ENCODE measurements at places on chromosomes 5 and 9.

DNA sequence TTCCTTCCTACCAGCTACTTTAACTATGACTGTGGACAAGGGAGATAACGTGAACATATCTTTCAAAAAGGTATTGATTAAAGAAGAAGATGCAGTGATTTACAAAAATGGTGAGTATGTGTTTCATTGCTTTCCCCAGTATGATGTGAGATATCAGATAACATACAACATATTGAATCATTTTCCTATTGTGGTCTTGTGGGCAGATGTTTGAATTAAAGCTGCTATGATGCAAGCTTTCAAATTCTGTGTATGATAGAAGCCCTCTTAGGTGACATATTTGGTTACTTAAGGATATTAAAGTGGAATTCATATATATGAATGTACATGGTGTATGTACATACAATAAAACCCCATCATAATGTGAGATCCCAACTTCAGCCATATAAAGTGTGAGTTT lies 59.5 kb downstream of the TEK start:
- DNase-seq, result no peak

GRCh38 chr5:181246276-181247049 lies 2.8 kb upstream of the RACK1 start:
- DNase-seq, result no peak

DNA sequence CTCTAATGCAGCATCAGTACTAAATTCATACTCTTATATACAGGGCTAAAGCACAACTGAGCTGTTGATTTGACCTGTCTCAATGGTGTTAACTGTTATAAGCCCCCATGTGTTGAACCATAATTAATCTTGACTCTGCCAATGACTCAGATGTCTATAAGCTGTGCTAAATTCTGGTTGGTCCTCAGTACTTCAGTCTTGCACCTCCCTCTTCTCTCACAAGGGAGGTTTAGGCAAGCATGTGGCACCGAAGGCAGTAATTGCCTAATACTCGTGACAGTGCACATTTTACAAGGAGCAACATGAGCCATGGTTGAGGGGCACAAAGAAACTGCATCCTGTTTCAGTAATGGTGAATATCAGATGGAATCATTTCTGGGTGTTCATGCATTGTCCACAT lies 255.9 kb downstream of the TRPM3 start:
- DNase-seq, result no peak

DNA sequence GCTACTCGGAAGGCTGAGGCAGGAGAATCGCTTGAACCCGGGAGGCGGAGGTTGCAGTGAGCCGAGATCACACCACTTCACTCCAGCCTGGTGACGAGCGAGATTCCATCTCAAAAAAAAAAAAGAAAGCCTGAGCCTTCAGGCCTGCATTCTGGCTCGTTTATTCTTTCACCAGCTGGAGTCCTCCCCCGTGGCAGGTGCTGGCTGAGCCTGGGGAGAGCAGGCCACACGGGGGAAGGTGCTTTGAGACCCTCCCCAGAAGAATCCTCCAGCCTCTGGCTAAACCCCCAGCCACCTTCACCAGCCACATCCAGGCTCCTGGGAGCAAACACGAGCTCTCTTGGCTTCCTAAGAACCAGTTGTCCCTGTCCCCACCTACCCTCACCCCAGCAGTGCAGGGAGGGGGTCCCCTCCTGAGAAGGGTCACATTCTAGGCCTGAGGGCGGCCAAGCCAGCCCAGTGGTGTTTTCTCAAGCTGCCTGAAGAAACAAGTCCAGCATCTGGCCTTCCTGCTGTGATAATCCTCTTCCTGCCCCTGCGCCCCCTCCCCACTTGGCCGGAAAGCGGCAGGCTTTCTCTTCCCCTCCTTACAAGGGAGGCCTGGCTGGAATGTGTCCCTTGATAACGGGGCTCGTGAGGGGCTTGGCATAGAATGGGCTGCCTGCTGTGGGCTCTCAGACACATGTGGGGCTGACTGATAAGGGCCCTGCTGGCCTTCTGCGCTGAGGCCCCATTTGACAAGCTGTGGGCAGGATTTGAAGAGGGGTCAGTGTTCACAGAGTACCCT lies 41.5 kb downstream of the PLPP7 start:
- no peak for DNase-seq

GRCh38 chr9:134156564-134157377 lies 7.6 kb downstream of the RNU6ATAC start:
- DNase-seq, result no peak

DNA sequence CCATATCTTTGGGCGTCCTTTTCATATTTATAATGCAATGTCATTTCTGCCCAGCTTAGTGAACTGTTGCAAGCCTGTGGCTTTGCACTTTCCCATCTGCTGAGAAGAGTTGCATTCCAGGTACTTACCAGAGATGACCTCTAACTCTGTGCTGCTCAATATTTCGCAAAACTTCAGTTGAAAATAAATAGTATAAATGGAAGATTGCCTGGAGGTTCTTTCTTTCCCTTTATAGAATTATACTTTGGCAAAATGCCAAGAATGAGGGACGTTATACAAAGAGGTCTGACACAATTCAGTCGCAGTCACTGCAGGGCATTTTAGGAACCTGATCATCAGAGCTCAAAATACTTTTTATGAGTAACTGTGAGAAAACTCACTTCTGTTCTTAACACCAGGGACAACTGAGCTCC lies 18.9 kb upstream of the VLDLR start:
- no peak for DNase-seq

GRCh38 chr5:72510610-72511181 lies 3.5 kb upstream of the ZNF366 start:
- DNase-seq, result no peak
